CD8-positive, alpha-beta memory T cell (primary cell): ENCODE measurements at places on chromosomes 7 and 10. TPM values are rescaled to one million over a fixed set of nuclear protein-coding genes. Genes with fewer than 3 reads are reported as not detected.

Gene SMURF1
- total RNA-seq: 14.9 TPM

Gene GNB2
- 262 TPM for total RNA-seq

Gene C7orf33
- not detected for total RNA-seq

Gene LIPF
- not detected for total RNA-seq

Gene PPP1R3C
- total RNA-seq: not detected

Gene ESYT2
- total RNA-seq: 56.1 TPM

Gene EEPD1
- 0.66 TPM for total RNA-seq

Gene MGAM2
- not detected for total RNA-seq

Gene ZNF862
- total RNA-seq: 13.2 TPM

Gene CCDC172
- not detected for total RNA-seq

Gene MSMB
- not detected for total RNA-seq

Gene PRR15
- total RNA-seq: not detected

Gene STAM
- total RNA-seq: 22.3 TPM

Gene NRF1
- total RNA-seq: 22.6 TPM

Gene HOXA11
- total RNA-seq: not detected

Gene NT5C3A
- 27.6 TPM for total RNA-seq

Gene ZNF727
- 0.18 TPM for total RNA-seq

Gene CYP3A7
- total RNA-seq: not detected

Gene OPN4
- not detected for total RNA-seq

Gene BTRC
- total RNA-seq: 21.3 TPM

Gene GPR37
- not detected for total RNA-seq

Gene LRRD1
- total RNA-seq: not detected

Gene OR6B1
- not detected for total RNA-seq

Gene COL17A1
- total RNA-seq: not detected

Gene NPC1L1
- not detected for total RNA-seq

Gene GIMAP5
- 63.9 TPM for total RNA-seq

Gene PVRIG
- 23.9 TPM for total RNA-seq

Gene SSC4D
- total RNA-seq: 0.55 TPM

Gene GNGT1
- total RNA-seq: not detected

Gene IL2RA
- 1,178 TPM for total RNA-seq

Gene WEE2
- total RNA-seq: not detected

Gene EIF5AL1
- 2.9 TPM for total RNA-seq

Gene GIMAP7
- 47.3 TPM for total RNA-seq

Gene UNC5B
- total RNA-seq: 0.13 TPM
